ENCODE measurements at places on chromosomes 12 and 14.

GRCh38 chr14:92287987-92288386 lies 35.0 kb upstream of the SLC24A4 start:
- no peak for DNase-seq

DNA sequence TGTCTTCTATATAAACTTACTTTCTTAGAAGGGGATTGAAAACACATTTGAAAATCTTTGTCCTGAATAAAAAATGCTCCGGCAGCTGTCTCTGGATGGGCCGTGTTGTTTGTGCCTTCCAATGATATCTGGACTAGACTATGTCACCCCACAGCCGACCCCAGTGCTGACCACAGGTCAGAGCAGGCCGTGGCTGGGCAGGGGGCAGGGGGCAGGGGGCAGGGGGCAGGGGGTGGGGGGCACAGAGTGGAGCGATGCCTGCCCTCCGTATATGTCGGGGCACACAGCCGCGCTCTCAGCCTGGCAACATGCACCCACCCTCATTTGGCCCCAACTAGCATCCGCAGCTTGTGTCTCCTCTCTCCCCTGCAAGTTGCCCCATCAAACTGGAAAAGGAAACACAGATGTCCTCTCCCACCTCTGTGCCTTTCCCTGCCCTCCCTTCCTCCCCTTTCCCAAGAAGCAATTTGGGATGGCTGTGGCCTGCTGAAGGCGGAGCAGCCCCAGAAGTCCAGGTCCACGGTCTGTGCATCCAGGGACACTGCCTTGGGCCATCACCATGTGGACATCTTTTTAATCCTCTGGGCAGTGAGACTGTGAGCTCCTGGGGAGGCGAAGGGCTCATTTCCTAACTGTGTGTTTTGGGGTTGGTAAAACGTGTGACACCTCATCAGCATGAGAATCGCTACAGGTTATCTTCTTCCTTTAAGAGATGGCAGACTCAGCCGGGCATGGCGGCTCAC lies 295.7 kb upstream of the RTL1 start:
- no peak for DNase-seq

- no peak for DNase-seq
These were observed 291.2 kb upstream of the TMTC1 start for GRCh38 chr12:30074916-30075315.

- peak; percentile 37 for DNase-seq
These were observed 144.1 kb upstream of the AMIGO2 start for GRCh38 chr12:47223848-47224213.

DNA sequence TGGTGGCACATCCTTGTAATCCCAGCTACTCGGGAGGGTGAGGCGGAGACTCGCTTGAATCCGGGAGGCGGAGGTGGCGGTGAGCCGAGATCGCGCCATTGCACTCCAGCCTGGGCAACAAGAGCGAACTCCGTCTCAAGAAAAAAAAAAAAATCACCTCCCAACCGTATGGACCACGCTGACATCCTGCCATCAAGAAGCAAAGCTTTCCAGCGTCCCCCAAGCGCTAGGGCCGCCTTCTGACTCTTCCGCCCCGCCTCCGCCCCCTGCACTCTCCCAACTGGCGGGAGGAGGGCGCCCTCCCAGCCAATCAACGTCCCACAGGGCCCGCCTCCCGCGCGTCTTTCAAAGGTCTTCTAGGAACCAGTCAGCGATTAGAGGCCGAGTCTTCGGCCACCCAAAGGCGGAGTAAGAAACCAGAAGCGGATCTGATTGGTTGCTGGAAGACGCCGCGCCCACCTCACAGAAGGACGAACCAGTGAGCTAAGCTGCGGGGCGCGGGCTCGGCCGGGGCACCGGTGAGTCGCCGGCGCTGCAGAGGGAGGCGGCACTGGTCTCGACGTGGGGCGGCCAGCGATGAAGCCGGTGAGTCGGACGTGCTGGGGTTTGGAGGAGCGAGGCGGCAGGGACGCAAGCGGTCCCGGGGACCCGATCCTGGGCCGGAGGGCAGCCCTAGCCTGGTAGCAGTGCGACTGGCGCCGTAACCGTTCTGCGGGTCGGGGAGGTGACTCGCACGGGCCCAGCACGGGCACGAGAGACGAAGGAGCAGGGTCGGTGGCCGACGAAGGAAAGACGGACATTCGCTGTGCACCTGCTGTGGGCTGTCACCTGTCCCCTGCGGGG lies at the start of gene CDKN3:
CDKN3 (plus strand) TSS at position 515 of the 843 bp plus-strand sequence; CDS start at position 577, 62 bp downstream.
- peak; percentile 99 for DNase-seq

DNA sequence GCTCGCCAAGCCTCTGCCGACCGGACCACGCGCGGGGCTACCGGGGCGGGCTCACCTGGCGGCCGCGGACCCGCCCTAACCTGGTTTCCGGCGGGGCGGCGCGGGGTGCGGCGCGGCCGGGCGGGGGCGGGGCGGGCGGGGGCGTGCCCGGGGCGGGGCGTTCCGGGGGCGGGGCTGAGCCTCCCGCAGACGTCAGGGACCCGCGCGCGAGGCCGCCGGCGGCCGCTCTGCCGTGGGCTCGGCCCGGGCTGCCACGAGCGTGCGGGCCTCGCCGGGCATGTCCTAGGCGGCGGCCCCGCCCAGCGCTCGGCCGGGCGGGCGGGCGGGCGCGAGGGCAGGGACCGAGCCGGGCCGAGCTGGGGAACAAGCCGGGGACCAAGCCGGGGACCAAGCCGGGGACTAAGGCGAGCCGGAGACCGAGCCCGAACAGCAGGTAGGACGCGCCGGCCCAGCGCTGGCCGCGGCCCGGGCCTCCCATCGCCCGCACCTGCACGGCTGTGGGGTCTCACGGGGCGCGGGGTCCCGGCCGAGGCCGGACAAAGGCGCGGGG lies at the start of gene CEP170B:
CEP170B (plus strand) TSS at position 188 of the 550 bp plus-strand sequence. CDS start 3,183 bp downstream, outside the sequence.
- DNase-seq = no peak

DNA sequence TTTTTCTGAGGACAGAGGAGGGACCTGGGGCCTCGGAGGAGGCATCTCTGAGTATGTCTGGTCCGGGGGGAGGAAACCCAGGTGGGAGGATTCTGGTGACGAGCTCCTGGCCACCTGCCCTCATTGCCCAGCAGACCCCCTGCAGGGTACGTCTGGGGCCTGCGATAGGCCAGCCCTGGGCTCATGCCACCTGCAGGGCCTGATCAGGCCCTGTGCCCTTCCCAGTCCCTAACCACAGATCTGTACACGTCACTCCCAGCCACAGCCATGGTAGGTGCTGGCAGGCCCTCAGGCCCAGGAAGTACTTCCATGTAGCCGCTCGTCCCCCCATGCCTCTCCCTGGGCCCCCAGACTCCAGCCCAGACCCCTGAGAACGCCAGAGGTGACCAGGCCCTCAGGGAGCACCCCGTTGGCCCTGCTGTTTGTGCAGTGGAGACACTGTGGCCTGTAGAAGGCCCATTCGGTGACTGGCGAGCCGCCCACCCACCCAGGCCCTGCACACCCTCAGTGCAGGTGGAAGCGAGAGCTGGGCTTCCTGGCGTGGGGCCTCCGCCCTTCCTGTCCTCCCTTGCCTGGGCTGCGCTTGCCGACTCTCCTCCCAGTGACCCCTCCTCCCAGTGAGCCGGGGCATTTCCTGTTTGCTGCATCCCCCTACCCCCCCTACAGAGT lies 5.7 kb downstream of the INF2 start:
- DNase-seq = peak; percentile 74

DNA sequence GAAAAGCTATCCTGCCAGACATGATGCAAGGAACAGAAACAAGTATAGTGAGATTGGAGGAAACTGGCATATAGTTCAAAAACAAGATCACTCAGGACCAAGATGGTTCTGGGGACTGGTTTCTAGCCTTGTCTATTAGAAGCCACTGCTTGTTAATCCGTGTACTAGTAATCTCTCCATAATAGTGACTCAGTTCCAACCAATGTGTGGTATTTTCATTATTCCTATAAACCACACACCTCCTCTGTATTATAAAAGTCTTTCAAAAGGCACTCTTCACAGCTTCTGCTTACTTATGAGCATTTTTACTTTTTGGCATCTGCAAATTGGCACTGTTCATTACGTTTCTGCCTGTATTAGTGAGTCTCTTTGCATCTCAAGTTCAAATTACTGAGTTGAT lies 140.3 kb downstream of the SLC6A15 start:
- no peak for DNase-seq

GRCh38 chr12:116282371-116283286 lies 5.1 kb upstream of the MED13L start:
- DNase-seq = no peak

GRCh38 chr12:71731439-71732356 lies 23.0 kb upstream of the RAB21 start:
- no peak for DNase-seq

GRCh38 chr12:109899783-109900751 lies at the start of gene TCHP:
Gene TCHP, plus strand, starts transcription at chr12:109900274. Its CDS starts 2,753 bp downstream, at chr12:109903027.
- peak; percentile 45 for DNase-seq

GRCh38 chr14:76351941-76352340 lies 24.0 kb upstream of the ESRRB start:
- DNase-seq = no peak

DNA sequence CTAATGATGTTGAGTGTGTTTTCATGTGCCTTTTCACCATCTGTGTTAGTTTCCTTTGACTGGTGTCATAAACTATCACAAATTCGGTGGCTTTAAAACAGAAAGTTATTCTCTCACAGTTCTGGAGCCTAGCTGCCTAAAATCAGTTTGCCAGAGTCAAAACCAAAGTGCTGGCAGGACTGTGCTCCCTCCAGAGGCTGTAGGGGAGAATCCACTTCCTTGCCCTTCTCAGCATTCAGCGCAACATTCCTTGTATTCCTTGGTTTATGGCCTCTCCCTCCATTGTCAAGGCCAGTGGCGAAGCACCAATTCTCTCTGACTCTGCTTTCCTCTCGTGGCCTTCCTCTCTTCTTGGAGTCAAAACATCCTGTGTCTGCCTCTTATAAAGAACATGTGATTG lies 174.2 kb upstream of the PDE3A start:
- no peak for DNase-seq

DNA sequence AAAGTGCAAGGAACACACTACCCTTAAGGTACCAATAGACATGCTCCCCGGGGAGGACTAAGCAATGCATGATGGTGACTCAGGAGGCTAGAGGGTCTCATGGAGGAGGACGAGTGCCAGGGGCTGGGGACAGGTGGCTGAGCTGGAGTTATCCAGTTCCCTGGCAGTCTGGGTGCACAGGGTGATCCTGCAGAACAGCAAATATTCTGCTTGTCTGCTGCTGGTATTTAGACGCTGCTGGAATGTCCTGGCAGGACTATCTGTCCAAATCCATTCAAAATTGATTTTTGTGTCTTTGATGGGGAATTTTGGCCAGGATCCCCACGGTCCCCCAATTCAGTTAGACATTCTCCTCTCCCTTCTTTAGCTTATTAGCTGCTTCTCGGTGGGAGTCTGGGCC lies 138.7 kb downstream of the C12orf75 start:
- DNase-seq = no peak

DNA sequence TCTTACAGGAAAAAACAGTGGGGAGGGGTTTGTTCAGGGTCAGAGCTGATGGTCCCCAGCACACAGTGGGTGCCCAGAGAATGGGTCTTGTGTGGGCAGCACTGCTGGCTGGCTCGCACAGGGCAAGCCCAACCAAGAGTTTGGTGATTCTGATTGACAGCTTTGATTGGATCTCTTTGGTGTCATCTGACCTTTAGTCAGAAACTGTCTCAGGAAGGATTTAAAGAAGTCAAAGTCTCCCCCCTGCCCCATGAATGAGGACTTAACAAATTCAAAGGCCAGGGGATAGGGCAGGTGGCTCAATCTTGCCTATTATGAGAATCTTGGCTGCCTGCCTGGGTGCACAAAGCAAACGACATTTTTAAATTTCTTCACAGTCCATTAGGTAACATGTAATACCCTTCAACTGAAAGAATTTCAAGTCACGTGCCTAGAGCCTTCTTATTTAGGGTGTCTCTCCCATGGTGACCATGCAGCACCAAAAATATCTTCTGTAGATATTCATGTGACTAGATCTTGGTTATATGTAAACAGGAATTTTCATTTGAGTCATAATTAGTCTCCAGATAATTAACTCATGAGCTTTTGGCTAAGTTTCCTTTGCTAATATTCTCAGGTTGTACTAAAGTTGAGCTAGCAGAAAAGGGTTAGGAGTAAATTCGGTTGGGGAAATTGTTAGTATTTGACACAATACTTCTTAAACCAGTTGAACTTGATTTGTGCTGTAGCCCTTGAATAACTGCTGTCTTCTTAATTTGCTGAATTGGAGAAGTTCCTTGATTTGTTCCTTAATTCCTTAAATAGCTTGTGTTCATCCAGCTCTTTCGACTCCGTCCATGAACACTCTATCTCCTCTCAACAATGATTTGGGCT lies 54.5 kb upstream of the HECTD1 start:
- peak; percentile 68 for DNase-seq

DNA sequence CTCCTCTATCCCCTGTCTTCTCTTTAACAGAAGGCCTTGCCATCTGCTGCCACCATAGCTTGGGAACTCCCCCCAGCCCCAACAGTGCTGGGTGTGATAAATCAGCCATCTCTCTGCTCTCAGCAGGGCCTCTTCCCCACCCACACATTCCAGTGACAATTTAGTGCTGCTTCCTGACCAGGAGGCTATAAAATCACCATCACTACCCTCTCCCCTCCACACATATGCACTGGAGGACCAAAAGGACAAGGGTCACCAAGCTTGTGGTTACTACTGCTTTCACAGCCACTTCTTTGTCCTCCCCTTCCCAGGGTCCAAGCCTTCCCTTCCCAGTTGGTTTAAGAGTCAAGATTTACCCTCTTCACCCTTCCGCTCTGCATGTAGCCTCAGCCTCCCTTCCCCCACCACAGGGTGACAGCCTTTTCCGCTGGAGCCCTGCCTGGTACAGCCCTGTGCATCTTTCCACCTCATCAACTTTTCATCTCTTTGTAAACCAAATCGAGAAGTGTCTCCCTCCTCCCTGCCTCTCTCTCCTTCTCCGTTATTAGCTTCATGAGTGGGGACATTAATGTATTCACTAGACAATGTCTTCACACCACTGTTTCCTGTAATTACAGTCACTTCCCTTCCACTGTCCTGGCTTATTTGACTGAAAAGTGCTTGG lies 9.4 kb downstream of the PSMB5 start:
- DNase-seq = no peak

- no peak for DNase-seq
These were observed 1.2 kb downstream of the HNRNPC start for GRCh38 chr14:21267886-21268616.

DNA sequence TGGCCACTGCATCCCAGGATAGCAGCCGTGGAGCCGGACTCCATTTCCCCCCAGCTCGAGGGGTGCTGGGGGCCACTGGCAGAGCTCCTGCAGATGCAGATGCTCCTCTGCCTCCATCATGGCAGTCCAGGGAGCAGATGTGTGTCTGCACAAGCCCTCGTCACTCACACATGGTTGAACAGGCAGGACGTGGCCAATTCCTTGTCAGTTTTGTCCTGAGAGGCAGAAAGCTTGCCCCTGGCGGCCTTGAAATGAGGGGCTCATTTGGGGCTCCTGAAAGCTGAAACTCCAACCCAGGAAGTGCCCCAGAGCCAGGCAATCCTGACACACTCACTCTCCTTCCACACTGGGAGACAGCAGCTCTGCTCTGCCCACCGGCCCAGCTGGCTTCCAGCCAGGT lies 100.9 kb upstream of the C14orf180 start:
- DNase-seq = no peak

GRCh38 chr12:130436741-130437501 lies 99.2 kb downstream of the PIWIL1 start:
- DNase-seq = no peak

Measured in NCI-H1092 (cell line).